HS-27A (cell line): ENCODE measurements at places on chromosomes 12 and 14.

GRCh38 chr12:29783773-29784666 is at the start of gene TMTC1:
Gene TMTC1, minus strand, starts transcription at chr12:29783942. Its CDS starts 191 bp downstream, at chr12:29783751.
- peak; percentile 35 for DNase-seq

- no peak for DNase-seq
Measured at GRCh38 chr12:3071107-3071506, 6.1 kb upstream of the TSPAN9 start.

DNA sequence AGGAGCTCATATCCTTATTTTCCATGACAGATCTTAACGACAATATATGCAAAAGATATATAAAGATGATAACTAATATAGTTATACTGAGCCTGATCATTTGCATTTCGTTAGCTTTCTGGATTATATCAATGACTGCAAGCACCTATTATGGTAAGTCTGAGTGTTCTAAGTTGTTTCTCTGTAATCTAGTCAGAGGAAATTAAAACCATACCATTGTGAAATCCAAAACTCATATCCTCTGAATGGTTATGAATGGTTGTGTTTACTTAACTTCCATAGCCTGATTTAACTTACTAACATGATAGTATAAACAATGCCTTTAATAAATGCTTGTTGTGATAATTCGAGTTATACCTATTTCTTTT is 760 bp downstream of the TMEM19 start:
- DNase-seq, result no peak

DNA sequence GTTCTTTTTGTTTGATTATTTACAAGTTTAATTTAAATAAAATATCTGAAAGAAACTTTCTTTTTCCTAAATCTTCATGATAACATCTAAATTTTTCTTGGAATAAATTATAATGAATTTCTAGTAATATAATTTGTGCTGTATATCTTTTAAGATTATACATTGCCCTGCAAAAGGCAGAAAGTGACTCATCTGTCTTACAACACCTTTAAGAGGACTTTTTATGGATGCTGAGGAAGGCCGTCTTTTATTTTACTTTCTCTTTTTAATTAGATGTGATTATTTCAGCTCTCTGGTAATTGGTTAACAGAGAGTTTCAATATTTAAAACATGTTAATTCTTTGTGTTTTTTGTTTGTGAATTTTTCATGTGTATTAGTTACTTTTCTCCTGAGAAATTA is 598.4 kb downstream of the RPL10L start:
- no peak for DNase-seq

GRCh38 chr12:6230321-6231110 is 30.3 kb downstream of the CD9 start:
- no peak for DNase-seq

DNA sequence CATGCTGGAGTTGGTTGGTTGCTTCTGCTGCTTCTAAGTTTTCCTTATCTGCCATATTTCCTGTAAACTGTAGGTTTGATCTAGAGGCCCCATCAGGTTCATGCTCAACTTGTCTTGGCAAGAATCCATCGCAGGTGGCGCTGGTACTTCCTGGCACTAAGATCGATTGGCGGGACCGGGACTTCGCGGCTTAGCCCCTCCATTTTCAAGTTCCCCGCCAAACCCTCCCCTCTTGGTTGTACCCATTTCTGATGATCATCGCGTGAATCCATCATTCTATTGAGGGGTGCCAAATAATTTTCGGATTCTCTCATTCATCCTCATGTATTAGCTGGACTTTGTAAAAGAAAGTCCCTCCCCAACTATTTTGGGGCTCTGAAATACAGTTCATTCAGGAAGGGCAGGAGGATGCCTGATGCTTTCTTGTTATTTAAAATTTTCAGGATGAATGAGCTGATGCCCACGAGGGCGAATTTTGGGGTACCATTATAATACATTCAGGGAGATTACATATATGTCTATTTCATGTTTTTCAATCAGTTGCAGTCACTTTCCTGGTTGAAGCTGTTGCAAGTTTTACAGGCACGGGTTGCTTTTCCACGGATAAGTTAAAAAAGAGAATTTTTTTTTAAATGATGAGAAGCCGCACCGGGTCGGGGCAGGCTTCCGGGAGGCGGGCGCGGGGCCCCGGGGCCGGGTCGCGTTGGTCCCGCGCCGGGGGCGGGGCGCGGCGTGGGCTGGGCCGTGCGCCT is 395 bp upstream of the BRI3BP start:
- no peak for DNase-seq

- DNase-seq, result no peak
Measured at GRCh38 chr14:95189367-95190132, 32.2 kb upstream of the DICER1 start.

DNA sequence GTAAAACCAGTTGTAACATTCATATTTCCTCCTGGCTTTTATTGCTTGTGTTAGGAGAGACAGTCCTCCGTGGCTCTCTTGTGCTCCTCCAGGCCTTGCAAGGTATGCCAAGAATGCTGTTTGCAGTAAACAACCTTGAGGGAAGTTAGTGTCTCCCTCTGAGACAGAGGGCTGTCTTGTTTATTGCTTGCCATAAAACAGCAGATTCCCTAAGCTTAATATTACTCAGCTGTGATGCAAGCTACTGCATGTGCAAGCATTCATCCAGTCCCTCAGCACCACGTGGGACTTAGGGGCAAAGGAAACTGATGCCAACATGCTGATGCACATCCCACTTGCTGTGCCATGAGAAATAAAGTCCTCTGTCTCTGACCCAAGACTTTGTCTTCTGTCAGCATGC is 6.6 kb downstream of the POMT2 start:
- no peak for DNase-seq

DNA sequence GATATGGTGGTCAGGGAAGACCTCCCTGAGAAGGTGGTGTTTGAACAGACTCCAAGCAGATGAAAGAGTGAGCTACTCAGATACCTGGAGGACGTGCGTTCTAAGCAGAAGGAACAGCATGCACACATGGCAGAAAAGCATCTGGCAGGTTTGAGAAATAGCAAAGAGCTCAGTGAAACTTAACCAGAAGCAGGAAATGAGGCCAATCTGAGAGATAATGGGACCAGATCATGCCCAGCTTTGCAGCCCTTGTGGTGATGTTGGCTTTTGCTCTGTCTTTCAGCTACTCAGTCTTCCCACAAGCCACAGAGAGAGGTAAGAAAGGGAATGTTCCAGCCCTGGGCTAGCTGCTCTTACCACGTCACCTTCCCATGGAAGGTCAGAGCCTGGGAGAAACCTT is 176.3 kb upstream of the GSC start:
- no peak for DNase-seq

DNA sequence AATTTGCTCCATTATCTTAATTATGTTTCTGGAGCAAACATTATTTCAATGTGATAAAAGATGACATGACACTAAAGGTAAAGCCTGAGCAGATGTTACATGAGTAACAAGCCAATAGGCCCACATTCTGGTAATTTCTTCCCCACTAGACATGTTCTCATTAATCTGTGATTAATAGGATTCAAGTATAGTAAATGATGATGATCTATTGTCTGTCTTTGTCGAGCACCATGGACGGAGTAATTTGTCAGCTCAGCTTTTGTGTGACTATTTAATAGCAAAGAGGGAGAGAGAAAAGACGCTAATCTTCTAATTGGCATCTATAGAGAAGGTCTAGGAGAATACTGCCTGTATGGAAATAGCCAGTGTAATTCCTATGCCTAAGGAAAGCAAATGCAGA is 62.2 kb upstream of the INSM2 start:
- DNase-seq, result no peak
